A172 (cell line): ENCODE measurements at places on chromosomes 3 and 15. TPM values are rescaled to one million over a fixed set of nuclear protein-coding genes. Genes with fewer than 3 reads are reported as not detected.
A peak's percentile ranks its signal among the peaks of the same experiment; 100 is the strongest.

DNA sequence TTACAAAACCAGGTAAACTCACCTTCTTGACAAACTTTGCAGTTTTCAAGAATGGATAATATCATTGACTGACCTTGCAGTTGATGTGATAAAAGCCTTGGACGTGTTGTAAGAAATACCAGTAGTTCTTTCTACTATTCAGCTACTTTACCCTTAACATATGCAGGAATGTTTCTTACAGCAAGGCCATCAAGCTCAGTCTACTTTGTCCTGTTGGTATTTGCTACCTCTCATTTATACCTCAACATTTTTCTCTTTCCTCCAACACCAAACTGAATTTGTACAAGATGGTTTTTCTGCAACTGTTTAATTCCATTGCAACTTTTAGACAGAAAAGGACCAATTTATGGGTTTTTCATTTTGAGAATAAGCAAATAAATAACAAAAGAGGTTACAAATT lies 147.4 kb upstream of the BCHE start:
- DNase-seq = no peak

GRCh38 chr3:9617056-9617455 lies 32.2 kb upstream of the MTMR14 start:
- DNase-seq = no peak

GRCh38 chr3:127053026-127053425 lies 70.1 kb downstream of the PLXNA1 start:
- no peak for DNase-seq

GRCh38 chr15:41606997-41607396 lies 48.0 kb downstream of the TYRO3 start:
- DNase-seq = peak; percentile 83

- DNase-seq = no peak
These were observed 273.1 kb downstream of the FOXP1 start for GRCh38 chr3:71310359-71310979.

GRCh38 chr3:88032245-88032644 lies 26.6 kb downstream of the CGGBP1 start:
- DNase-seq = no peak

GRCh38 chr3:112646623-112647022 lies 5.7 kb upstream of the CCDC80 start:
- no peak for DNase-seq

DNA sequence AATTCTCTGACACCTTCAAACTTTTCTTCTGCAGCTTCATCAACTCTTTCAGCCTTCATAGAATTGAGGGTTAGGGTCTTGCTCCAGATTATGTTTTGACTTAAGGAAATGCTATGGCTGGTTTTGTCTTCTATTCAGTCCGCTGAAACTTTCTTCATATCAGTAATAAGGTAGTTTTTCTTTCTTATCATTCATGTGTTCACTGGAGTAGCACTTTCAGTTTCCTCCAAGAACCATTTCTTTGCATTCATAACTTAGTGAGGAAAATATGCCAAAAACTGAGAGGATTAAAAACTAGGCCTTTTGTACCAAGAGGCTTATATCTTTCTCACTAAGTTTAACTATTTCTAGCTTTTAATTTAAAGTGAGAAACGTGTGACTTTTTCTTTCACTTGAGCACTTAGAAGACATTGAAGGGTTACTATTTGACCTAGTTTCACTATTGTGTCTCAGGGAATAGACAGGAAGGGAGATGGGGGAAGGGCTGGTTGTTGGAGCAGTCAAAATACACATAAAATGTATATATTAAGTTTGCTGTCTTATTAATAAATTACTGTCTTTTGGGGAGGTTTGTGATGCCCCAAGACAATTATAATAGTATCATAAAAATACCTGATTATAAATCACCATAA lies 1110.1 kb downstream of the TBL1XR1 start:
- no peak for DNase-seq

DNA sequence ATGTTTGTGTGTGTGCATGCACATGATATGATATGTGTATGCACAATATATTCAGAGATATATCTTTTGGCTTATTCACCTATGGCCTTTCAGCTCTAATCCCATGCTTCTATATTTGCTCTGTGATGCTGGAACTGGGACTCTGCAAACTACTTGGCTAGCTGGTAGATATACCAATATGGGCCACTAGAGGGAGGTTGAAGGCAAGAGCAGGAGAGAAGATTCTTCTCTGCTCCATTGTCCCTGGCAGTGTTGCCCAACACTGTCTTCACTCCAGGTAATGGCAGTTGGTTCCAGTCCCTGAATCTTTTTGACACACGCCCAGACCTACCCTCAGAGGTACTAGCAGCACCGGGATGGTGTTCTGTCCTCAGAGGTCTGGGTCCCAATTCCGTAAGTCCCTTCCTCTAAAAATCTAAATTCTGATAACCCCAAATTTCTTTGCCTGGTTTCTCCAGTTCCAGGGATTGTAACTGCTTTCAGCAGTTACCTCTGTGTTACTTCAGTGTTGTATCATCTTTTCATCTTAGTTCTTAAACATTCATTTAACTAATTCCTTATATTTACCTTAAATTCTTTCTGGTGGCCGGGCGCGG lies 44.7 kb downstream of the GTPBP8 start:
- DNase-seq = peak; percentile 60

IRAK2 gene
- 5.6 and 6.4 TPM in 2 replicates for total RNA-seq

- no peak for DNase-seq
These were observed 83.3 kb upstream of the KCNH8 start for GRCh38 chr3:19065027-19065426.
